ENCODE measurements at places on chromosomes 7 and 10.

GRCh38 chr10:131772441-131772840 is 128.4 kb upstream of the PPP2R2D start:
- no peak for DNase-seq

DNA sequence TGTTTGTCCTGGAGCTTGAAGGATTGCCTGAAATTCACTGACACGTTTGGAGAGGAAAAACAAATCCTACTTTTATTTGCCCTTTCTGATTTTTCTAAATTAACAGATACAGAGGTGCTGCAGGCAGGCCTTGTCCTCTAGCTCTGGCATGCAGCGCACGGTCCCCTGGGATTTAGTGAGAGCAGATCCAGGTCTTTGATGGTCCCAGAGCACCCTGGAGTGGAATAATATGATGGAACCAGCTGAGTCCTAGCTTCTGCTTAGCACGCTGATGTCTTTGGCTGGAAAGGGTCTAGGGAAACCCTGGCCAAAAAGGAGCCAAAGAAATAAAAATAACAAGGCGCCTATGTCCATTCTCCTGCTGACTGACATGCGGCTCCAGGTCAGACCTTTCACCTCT is 40.5 kb downstream of the C10orf120 start:
- no peak for DNase-seq

GRCh38 chr7:103592844-103593243 is 146.8 kb upstream of the SLC26A5 start:
- no peak for DNase-seq

- no peak for DNase-seq
These were observed 32.7 kb upstream of the KLHL7 start for GRCh38 chr7:23072922-23073321.

DNA sequence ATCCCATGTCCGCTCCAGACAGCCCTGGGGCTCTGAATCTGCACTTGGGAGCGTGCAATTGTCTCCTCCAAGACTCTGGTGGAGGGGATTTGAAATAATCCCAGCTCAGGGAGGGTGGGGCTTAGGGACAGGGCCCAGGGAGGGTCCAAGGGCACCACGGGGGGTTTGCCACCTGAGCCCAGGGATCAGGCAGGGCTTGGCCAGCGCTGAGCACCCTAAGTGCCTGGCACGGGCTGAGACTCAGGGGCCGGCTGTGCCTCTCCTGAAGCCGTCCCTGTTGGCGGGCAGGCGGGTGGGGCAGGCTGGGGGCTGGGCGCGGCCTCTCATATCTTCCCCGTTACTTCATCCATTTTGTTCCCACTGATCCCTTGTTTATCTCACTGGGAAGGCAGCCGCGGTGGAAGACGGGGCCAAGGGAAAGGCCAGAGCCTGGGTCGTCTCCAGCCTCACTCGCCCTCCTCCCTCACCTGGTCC is 41.8 kb upstream of the ELN start:
- peak; percentile 54 for DNase-seq

DNA sequence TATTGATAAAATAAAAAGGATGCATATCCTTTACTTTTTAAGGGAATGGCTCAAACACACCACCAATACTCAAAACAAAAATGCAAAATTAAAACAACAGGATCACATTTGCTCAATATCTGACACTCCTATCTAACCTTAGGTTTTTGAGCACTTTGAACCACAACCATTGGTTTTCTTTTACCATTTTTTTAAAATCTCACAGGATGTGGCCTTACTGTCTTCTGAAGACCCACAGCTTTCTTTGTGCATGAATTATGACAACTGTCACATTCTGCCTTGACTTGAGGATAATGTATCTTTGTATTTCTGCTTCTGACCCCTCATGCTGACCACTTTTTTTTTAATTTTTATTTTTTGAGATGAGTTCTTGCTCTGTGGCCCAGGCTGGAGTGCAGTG is 461.1 kb upstream of the NRP1 start:
- no peak for DNase-seq

DNA sequence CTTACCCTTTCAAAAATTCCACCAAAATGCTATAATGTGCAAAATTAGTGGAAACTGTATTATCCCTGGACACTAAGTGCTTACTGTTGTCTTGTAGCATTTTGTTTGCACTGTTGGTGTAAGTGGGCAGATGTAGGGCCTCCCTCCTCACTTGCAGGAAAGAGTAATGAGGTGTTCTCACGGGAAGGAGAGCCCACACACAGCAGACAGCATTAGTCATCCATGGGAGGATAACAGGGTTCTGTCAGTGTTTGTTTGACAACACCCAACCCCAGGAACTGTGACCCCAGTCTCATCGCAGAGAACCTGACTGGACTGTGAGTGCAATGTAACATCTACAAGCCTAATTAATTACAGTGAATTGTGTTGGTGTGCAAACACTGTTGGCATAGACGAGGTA is 58.7 kb upstream of the VSTM2A start:
- DNase-seq: no peak

DNA sequence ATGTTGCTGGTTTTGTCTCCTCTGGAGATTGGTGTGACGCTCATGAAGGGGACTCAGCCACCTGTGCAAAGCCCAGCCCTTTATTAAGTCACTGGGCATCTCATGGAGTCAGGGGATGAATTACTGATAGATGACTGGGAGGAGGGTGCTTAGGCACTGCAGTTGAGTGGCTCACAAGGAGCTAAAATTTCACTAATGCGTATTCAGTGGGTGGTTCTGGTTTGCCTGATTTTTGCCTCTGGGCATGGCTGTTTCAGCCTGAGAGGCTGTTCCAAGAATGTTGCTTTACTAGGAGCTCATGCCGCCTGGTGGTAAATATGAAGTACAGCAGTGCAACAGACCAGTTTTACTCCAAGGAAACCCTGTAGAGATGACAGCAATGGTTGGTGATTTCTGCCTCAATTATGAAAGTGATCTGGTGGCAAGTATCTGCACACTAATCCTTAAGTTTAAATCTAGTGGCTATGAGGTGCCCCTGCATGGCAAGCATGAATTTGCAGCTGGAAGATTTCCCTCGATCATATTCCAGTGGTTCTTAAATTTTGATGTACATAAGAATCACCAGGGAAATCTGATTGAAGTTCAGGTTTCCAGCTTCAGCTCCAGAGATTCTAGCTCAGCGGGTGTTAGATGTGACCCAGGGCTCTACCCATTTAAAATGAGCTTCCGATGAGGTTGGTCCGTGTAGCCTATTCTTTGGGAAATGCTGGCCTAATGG is 19.9 kb downstream of the ACTA2 start:
- DNase-seq: peak; percentile 55

GRCh38 chr10:86178401-86179152 is 188.0 kb downstream of the GRID1 start:
- peak; percentile 37 for DNase-seq

GRCh38 chr7:55075464-55076021 is 56.7 kb downstream of the EGFR start:
- no peak for DNase-seq

DNA sequence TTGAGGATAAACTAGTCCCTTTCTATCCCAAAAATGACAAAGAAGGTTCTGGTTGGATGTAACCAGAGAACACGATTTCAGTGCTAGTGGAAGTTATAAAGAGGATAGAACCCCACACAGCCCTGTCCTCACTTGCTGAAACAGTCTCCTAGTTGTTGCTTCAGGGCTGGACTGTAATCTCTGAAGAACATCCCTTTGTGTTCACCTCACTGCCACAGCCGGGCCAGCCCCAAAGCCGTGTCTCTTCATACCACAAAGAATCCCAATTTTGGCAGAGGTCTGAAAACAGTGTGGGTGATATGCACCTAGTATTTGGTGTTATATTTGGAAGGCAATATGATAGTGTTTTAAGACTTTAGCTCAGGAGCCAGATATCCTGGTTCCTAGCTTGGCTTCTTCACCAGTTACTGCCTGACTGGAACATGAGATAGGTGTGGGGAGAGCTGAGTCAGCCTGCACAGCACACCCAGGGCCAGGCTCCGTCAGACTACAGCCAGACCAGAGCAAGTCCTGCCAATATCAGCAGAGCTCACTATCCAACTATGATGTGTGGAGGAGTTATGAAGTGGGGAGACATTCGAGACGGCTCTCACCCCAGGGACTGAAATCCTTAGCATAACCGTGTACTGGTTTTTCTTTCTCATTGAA is 21.2 kb downstream of the CYP3A4 start:
- DNase-seq: no peak

GRCh38 chr10:117162093-117163060 is 24.3 kb upstream of the VAX1 start:
- DNase-seq: no peak

- no peak for DNase-seq
These were observed 94.7 kb downstream of the OSBPL3 start for GRCh38 chr7:24885305-24885704.

- DNase-seq: no peak
These were observed 137.1 kb upstream of the MKLN1 start for GRCh38 chr7:131190581-131190980.

- no peak for DNase-seq
These were observed 219.2 kb upstream of the HDAC9 start for GRCh38 chr7:18276380-18276779.

GRCh38 chr10:79146611-79147130 is 77.9 kb downstream of the ZMIZ1 start:
- DNase-seq: no peak

DNA sequence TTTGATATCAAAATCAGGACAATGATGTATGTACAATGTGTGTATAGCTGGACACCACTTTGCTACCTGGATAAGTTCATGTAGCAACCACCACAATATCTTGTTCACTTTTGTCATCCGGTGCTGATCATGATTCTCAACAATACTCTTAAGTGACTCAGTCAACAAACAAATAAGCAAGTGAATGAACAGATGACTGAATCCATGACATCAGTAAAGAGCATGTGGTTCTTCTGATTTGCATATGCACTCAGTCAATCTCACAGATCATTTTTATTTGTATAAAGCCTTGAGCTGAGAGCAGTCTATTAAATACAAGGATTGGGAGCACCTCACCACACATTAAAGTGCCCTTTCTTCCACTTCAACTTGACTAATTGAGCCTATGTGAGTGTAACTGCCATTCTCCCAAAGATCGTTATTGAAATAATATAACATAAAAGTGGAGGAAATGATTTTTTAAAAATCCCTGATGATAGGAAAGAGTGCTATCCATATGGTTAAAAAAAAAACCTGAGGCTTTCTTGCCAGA is 69.5 kb downstream of the NPSR1 start:
- DNase-seq: no peak

- no peak for DNase-seq
These were observed 50.1 kb upstream of the DPYSL4 start for GRCh38 chr10:132136689-132137088.

GRCh38 chr10:112454910-112455779 is 8.1 kb downstream of the VTI1A start:
- DNase-seq: no peak

GRCh38 chr10:11242443-11243387 is 225.0 kb downstream of the CELF2 start:
- DNase-seq: no peak

GRCh38 chr7:24463474-24463873 is 109.8 kb upstream of the PALS2 start:
- no peak for DNase-seq

DNA sequence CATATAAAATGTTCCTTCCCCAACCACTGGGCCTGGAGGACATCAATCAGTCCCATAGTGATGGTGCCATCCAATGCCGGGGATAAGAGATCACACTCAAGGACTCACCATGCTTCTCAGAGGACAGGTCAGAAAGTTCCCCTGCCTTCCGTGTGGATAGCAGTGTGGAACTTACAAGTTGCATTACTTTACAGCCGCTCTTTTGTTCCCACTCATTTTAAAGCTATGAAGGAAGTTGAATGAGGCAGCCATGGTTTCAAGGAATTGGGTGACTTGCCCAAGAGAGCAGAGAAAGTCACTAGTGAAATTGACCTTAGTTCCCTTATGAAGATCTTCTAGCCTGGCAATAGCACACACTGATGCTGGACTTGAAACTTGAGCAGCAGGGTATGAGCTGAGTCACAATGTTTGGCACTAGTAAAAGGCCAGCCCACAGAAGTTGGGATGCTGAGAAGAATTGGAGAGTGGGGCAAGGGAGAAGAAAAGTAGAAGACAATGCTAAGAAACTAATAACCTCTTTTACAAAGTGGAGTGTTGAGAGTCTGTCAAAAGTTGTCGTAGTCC is 78.7 kb downstream of the CXCL12 start:
- DNase-seq: no peak

- no peak for DNase-seq
These were observed 73.3 kb downstream of the ZMIZ1 start for GRCh38 chr10:79142064-79142491.

DNA sequence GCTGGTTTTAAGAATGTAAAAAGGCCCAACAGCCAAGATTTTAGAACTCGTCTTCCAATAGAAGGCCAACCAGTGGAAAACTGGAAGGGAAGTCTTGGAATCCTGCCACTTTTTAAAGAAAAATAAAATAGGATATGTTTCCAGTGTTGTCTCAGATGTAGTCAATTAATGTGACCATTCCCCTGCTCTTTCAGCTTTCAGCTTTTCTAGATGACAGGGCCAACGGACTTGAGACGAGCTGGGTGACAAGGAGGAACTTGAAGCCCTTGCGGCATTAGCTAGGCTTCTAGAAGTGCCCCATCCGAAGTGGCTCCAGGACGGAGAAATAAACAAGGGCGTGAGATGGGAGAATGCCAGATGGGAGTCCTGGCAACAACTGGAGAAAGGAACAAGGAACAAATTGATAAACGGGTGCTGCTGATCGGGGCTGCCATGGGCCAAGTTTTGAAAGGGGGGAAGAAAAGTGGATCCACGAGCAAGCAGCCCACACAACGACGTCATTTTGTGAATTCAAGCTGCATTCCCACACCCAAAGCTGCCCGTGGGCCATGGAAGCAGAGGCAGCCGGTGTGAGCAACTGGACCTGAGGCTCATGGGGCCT is 42.3 kb downstream of the CTBP2 start:
- no peak for DNase-seq

DNA sequence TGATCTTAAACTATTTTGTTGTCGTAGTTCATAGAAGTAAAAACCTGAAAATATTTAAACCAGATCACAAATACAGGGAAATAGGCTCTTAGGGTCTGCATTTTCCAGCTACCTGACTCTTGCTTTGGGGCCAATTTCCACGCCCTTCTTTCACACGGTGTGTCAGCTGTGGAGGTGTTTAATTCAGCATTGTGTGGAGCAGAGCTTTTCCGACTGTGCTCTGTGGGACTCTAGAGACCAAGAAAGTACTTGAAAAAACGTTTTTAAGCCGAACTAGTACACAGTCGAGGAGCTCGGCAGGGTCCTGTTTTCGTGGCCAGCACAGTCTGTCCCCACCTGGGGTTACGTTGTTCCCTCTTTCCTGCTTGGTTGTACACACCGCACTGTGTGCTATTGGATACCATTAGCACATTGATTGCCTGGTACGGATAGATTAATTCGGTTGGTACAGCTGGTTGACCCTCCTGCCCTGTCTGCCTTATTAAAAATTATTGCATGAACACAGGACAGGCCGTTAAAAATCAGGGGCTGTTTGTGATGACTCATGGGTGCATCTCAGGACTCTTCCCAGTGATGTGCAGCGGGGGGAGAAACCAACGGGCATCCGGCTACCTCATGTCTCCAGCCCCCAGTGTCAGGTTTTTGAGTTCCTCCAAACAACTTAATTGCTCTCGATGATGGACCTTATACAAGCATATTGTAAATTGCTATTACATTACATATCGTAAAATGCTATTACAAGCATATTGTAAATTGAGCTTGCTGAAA is 80.7 kb upstream of the BTBD16 start:
- DNase-seq: peak; percentile 17

- no peak for DNase-seq
These were observed 2.2 kb upstream of the HIP1 start for GRCh38 chr7:75740846-75741497.

All from urothelium cell line (cell line).